ENCODE measurements at places on chromosomes 4 and X.

GRCh38 chr4:139749338-139749737 lies 83.7 kb downstream of the MGST2 start:
- peak; percentile 14 for DNase-seq

DNA sequence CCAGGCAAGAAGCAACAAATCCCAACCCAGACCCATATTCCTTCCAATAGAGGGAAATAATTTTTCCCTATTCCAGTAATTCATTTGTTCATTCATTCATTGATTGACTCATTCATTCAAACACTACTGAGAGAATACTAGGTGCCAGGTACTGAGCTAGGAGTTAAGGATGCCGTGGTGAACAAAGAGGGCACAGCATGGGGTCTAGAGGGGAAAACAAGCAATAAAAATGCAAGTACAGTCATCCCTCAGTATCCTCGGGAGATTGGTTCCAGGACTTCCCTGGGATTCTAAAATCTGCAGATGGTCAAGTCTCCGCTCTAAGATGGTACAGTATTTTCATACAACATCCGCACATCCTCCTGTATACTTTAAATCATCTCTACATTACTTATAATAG lies 18.7 kb downstream of the RASGEF1B start:
- DNase-seq = no peak

- DNase-seq = no peak
Measured at GRCh38 chr4:48296365-48296764, 26.7 kb upstream of the TEC start.

GRCh38 chr4:1786544-1787362 lies 6.3 kb upstream of the FGFR3 start:
- no peak for DNase-seq

DNA sequence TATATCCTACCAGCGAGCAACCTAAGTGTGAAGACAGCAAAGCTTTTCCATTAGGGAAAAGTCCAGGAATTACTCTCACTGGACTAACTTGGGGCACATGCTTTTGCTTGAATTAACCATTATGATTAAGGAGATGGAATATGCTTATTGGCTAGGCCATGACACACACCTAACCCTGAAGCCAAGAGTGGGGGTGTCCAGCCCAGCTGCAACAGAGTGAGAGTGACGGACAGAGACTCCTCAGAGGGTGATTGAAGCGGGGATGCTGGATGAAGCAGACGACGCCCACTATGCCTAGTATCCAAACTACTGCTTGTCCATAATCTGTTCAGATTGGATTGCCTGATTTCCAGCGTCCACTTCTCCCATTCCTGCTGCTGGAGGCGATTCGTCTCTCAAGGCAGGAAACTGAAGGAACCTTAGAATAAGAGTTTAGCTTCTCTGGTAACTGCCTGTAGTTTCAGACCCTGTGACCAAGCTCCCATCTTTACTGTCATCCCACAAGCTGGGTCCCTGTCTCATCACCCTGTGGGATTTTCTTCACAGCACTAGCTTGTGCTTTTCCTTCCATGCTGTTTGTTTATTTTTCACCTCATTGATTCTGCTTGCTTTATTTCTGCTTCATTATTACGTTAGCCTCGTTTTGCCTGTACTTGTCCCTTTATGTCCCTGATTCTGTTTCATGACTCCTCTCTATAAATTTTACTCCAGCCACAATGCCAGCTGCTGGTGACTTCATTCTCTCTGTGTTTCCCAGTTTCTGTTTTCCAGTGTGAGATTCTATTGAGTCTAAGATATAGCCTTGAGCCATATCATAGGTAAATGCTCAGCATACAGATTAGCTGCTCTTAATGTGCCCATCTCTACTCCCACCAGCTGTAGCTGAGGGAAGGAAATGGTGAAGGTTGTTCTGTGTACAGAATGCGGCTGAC lies 19.0 kb downstream of the FAM47E start:
- DNase-seq = no peak

GRCh38 chrX:106707771-106708454 lies 18.6 kb upstream of the RNF128 start:
- DNase-seq = no peak

- peak; percentile 26 for DNase-seq
Measured at GRCh38 chr4:78058591-78059523, 1.7 kb downstream of the FRAS1 start.

Data from Kasumi-1 (cell line).